ENCODE measurements at places on chromosomes 3 and 15.

- no peak for DNase-seq
Measured at GRCh38 chr15:43958861-43959330, 132.1 kb downstream of the WDR76 start.

DNA sequence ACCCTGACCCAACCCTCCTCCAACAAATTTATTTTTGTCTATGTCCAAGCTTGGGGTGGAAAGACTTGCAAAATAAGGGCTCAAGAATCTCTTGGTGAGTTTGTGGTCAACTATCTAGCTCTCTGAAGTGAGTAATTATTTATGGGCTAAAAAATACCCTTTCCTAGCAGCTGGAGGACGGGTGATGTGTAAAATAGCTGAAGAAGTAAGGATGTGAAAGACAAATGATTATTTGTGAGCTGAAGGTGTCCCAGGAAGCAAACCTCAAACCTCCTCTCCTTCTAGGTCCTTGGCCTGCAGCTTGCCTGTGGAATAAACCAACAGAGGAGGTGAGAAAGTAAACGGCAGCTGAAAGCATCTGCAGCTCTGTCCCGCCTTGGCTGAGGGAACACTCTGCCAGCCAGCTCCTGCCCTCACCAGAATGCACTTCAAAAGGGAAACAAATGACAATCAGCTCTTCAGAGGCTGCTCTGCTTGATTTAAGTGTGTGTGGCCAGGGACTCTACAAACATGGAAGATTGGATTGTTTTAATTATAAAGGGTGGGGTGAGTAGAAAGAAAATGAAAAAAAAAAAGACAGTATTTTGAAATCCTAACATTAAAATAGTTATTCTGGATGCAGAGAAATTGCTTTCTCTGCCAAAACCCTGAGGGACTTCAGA is 60.3 kb downstream of the TM4SF4 start:
- no peak for DNase-seq

DNA sequence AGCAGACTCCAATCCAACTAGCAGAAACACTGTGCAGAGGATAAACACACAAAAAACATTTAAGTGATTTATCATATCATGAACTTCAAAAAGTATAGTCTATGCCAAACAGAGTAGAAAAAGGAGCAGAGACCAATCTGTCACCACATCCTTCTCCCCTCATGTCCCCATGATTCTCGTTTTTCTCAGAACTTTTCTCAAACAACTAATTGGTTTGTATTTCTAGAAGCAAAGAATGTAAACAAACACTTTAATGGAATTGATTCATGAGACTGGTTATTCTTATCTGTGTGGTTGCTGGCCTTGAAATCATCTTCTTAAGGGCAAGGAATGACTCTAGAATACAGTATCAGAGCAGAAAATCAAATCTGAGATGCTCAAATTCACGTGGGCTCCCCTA is 294.2 kb upstream of the THBS1 start:
- no peak for DNase-seq

GRCh38 chr3:97658668-97659285 is 105.8 kb upstream of the ARL6 start:
- no peak for DNase-seq

- no peak for DNase-seq
Measured at GRCh38 chr3:23952646-23953045, 7.6 kb downstream of the NR1D2 start.

DNA sequence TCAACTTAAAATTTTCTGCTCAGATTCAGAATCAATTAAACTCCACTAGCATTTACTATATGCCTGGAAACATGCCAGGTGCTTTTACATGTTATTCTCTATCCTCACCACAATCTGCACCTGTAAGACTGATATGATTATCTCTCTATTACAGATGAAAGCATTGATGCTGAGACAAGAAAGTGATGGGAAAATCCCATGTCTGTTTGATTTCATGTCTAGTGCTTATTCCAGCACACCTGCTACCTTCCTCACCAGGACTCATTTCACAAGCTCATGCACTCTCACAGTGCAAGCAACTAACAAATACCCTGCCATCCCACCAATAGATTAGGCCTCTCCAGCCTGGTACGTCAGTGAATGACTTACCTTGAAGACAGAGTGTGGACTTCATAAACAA is 25.0 kb upstream of the BCL6 start:
- no peak for DNase-seq

DNA sequence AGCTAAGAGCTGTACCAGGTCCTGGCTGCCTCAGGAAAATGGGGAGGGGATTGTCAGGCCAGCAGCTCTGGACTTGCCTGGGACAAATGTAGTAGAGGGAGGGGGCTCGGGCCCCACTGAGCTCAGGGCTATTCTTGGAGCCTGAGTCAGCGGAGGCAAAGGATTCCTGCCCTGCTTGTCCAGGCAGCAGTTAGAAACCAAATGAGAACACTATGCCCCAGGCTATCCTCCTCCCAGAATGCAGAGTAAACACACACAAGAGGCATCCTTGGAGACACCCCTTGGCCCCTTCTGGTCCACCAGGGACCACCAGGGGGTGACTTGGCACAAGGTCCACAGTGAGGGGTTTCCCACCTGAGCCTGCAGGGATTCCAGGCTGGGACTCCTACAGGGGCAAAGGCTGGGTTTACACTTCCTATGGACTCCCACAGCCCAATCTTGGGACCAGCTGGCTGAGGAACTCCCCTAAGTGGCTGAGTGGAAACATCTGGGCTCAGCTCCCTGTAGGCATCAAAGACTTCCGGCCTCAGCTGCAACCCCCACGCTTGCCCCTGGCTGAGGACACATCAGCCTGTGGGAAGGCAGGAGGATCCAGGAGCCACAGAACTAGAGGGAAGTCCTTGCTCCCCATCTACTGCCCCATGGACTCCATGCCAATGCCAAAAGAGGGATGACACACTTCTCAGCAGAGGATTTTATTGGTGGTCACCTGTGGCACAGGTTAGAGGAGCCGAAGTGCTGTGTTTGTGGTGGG is 3.4 kb upstream of the COL7A1 start:
- DNase-seq: no peak

DNA sequence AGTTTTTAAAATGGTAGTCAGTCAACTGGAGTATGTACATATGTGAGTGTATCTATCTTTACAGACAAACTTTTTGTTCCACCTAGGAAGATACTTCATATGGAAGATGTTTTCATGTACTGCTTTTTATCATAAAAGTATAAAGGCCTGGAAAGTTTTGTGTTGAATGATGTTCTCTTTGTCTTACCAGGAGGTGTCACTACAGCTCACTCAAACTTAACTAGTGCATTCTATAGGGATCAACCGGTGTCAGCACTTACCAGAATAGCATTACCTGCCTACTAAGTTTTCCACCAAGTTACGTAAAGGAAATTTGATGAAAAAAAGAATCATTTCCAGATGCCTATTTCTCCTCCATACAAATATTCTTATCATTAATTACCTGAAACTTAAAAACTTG is 522.6 kb upstream of the SEMA6D start:
- no peak for DNase-seq

DNA sequence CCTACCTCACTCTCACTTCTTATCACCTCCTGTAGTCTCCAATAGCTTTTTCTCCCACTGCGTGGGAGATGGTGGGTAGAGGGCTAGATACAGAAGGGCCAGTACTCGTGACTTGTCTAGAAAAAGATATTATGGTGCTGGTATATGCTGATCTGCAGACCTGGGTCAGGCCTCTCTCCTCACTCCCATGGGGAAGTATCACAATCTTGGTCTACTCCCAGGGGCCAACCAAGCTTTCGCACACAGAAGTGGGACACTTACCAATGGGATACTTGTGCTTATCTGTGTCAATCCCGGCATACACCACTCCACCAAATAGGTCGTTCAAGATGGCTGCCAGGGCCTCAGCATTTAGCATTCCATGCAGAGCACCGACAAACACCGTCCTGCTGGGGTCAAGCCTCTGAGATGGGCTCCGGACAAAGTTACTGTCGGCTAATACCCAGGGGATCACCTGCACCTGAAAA is 9.0 kb upstream of the RPS17 start:
- no peak for DNase-seq

- DNase-seq: no peak
Measured at GRCh38 chr3:43405888-43406642, 119.7 kb downstream of the SNRK start.
